NCI-H1105 treated with DMSO at 0.1 percent for 48 hours (cell line): ENCODE measurements at places on chromosomes 6 and 20.

- DNase-seq = no peak
These were observed 121.0 kb upstream of the GGTLC1 start for GRCh38 chr20:24109537-24109936.

DNA sequence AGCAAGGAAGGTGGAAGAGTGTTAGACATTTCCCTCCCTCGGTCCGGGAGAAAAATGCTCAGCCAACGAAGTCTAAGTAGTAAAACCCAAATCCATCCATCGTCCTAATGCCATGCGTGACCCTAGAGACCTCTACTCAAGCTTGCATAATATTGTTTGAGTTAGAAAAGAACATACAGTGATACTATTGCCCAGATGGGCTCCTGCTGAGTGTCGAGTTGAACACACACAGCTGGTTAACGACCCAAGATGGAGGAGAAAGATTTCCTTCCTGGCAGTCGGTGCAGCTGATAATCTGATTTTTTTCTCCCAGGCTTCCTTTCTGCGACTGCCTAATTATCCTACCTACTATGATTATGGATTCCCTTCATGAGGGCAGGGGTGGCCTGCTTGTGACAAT is 164.4 kb upstream of the KCNG1 start:
- DNase-seq = no peak

DNA sequence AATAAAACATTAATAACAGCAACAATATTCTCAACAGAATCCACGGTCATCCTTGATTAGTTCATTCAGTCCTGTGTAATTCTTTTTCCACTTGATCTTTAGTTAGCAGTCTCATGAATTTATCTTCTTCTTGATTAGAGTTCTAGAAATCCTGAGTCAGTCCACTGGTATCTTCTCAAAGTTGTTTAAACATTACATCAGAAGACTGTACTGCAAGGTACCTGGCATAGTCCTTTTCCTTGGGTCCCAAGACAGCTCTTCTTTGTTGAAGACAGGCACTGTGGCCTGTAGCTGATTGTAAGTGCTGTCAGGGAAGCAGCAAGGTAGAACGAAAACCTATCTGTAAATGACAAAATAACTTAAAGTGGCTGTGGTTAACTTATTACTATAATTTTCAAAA is 11.8 kb downstream of the MAP3K4 start:
- no peak for DNase-seq

DNA sequence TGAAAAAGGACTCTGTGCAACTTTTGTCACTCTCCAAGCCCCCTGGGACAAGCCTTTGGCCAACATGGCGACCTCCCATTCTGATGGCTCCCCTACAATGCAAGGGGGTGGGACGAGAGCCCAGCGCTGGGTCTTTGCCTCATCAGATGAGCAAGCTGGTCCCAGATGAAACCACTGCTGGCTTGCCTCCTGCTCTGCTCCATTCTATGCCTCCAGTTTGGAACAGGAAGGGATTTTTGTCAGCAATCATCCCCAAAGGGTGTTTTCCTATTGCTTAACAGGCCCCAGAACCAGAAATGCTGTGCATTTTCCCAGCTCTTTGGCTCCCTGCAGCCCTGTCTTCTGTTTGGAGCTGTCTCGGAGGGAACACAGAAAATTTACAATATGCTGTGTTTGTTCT is 412.7 kb downstream of the MAFB start:
- no peak for DNase-seq

DNA sequence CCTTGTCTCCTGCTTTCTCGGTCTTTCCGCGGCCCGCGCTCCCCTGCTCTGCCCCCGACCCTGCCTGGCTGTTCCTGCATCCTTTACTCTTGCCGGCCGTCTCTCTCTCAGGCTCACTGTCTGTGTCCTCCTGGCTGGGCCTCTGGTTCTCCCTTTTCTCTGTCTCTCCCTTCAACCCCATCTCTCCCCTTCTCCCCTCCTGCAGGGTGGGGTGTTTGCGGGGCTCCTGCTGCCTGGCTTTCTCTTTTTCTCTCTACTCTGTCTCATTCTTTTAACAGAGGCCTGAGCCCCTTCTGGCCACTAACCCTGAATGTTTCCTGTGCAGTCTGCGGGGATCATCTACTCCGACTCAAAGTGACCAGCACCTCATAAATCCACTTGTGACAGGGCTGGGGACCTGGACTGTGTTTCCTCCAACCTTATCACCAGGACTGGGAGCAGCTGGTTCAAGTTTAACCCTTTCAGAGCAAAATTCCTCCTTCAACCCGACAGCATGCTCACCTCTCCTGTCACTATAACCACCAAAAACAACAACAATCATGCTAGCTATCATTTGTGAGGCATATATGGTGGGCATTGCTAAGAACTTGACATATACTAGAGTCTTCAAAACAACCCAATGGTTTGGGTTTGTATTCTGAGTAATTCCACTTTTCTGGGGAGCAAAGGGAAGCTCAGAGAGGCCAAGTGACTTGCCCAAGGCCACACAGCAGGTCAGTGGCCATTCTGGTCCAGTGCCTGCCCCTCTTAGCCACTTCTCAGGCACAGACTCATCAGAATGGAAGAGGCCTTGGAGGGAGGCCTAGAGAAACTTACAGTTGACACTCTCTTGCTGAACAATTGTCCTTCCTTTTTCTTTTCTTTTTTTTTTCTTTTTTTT is 811 bp upstream of the RSPO4 start:
- no peak for DNase-seq

GRCh38 chr6:105648276-105648675 is 245.4 kb upstream of the PREP start:
- no peak for DNase-seq
